ENCODE measurements at places on chromosomes 1 and 21. TPM values are rescaled to one million over a fixed set of nuclear protein-coding genes. Genes with fewer than 3 reads are reported as not detected.

Gene CFAP74
- 0.47 TPM for total RNA-seq

Gene SPRR2G
- not detected for total RNA-seq

Gene PRMT6
- 20.6 TPM for total RNA-seq

Gene IQCC
- 2.3 TPM for total RNA-seq

Gene KIF21B
- 165 TPM for total RNA-seq

Gene ADGRL4
- total RNA-seq, result 3.1 TPM

Measured in occipital lobe (tissue), 3 donors.